ENCODE measurements at places on chromosomes 11 and 22.
A peak's percentile ranks its signal among the peaks of the same experiment; 100 is the strongest.

DNA sequence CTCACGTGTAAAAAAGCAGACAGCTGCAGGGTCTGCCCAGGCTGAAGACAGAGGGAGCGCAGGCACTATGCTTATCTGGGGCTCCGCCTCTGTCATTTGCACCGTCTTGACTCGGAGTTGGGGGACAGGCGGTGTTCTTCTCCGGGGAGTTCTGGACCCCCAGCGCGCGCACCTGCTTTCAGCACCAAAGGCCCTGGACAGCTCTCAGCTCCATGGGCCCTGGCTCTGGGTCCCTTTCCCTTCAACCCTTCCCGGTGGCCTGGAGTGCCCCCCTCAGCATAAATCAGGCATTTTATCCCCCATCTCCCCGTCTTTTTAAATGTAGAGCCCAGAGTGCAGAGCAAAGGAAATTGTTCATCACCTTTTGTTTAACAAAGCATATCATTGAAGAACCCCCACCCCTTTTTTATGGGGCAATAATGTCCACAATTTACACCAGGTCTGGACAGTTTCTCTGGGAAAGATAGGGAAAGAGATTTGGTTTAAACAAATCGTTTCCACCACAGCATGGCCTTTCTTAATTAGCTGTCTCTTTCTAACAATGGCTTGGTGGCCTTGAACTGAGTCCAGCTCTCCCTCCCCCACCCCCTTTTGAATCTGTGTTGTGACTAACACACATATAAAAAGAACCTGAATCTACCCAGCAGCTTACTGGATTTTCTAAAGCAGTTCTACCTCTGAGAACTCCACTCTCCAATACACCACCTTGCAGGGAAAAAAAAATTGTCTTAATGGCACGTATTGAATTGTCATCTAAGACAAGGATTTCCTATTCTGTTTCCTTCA, 1.7 kb downstream of the SEZ6L start:
- no peak for DNase-seq

DNA sequence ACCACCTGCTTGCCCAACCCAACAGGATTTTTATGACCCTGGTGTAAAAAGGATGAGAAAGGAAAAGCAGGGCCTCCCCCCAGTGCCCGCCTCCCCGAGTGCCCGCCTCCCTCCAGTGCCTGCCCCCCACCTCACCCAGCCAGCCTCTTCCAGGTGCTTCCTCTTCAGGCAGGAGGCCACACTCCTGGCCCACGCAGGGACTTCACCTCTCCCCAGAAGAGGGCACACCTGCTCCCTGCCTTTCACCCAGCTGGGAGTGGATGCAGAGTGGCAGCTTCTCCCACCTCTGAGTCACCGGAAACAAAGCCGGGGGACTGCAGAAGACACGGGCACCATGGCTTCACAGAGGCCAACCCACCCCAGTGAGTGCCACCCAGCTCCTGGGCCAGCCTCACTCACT, 16.1 kb downstream of the CPT1A start:
- DNase-seq = no peak

DNA sequence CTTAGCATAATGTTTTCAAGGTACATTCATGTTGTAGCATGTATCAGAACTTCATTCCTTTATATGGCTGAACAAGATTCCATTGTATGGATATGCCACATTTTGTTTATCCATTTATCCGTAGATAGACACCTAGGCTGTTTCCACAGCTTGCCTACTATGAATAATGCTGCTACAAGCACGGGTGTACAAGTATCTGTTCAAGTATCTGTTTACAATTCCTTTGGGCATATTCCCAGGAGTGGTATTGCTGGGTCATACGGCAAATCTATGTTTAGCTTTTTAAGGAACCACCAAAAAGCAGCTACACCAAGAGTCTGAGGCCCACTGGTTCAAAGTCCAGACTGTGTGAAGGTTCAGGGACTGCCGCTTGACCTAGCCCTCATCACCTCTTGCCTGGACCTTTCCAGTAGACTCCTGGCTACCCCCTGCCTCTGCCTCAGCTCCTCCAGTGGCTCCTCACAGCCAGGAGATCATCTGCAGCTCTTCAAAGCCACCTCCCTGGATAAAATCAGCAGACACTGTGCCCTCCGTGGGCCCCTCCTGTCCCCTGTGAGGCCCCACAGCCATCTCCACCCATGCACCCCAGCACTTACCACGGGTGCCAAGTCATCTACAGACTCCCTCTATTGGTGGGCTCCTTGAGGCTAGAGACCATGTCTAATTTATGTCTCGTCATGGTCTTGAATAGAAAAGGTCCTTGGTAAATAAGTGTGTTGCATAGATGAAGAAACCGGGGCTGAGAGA, 160.3 kb downstream of the MN1 start:
- DNase-seq = no peak

GRCh38 chr22:39616051-39616450, 45.5 kb downstream of the CACNA1I start:
- no peak for DNase-seq

GRCh38 chr11:2471048-2471803, 26.4 kb downstream of the KCNQ1 start:
- DNase-seq = no peak

DNA sequence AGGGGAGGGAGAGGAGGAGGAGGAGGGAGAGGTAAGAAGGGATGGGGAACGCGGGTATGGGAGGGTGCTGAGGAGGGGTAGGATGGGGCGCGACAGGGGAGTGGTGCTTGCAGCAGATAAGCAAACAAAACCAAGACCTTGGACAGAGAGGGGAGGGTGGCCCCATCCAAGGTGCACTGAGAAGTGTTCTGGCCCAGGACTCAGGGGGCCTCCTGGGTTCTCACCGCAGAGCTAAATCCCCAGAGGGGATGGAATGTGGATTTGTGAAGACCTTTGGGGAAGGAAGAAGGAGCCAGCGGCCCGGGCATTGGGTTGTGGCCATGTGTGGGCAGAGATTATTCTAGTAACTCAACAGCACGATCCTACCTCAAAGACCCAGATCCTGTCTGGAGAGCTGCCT, 90.9 kb upstream of the LINC01488 start:
- no peak for DNase-seq

GRCh38 chr11:111570796-111571195, 30.3 kb downstream of the LAYN start:
- no peak for DNase-seq

DNA sequence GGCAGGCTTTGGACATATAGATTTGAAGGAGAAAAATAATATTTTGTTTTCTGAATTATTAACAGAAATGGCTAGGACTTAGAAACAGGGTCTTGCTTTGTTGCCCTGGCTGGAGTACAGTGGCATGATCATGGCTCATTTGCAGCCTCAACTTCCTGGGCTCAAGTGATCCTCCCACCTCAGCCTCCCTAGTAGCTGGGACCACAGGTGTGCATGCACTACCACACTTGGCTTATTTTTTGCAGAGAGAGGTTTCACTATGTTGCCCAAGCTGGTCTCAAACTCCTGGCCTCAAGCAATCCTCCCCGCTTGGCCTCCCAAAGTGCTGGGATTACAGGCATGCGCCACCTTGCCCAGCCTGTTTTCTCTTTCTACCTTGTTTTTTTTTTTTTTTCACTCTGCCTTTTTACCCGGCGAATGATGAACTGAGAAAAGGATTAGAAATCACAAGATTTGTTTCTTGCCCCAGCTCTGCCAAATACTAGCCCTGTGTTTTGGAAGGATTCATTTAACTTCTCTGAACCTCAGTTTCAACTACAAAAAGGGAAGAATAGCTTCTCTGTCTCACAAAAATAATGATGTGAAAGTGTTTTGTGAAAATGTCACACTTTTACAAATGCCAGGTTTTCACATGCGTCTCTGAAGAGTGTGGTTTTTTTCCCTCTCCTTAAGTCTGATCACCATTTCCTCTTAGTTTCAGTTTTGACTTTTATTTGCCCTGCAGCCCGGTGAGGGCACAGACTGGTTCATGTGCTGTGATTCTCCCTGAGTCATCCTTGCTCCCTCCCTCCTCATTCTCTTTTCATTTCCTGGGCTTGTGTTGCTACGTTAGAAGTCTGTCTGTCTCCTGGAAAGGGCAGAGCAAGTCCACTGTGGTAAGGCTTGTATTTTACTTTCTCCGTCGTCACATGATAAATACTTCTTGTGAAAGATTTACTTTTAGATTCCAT, 67.7 kb downstream of the BCL2L13 start:
- peak; percentile 79 for DNase-seq

GRCh38 chr22:25942115-25942855, 200.3 kb downstream of the MYO18B start:
- DNase-seq = no peak

DNA sequence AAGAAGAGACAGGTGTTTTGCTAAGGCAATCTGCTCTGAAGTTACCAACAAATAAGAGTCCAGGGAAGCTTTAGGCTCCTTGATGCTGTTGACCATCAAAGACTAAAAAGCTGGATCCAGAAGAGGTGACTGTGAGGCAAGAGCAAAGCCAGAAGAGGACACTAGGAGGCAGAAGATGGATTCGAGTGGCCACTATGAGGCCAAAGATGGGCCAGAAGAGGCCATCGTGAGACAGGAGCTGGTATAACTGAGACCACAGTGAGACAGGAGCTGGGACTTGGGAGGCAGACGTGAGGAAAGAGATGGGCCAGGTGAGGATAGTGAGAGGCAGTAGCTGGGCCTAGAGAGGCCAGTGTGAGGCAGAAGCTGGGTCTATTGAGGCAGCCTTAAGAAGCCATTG, 37.7 kb downstream of the OR4C45 start:
- DNase-seq = no peak

DNA sequence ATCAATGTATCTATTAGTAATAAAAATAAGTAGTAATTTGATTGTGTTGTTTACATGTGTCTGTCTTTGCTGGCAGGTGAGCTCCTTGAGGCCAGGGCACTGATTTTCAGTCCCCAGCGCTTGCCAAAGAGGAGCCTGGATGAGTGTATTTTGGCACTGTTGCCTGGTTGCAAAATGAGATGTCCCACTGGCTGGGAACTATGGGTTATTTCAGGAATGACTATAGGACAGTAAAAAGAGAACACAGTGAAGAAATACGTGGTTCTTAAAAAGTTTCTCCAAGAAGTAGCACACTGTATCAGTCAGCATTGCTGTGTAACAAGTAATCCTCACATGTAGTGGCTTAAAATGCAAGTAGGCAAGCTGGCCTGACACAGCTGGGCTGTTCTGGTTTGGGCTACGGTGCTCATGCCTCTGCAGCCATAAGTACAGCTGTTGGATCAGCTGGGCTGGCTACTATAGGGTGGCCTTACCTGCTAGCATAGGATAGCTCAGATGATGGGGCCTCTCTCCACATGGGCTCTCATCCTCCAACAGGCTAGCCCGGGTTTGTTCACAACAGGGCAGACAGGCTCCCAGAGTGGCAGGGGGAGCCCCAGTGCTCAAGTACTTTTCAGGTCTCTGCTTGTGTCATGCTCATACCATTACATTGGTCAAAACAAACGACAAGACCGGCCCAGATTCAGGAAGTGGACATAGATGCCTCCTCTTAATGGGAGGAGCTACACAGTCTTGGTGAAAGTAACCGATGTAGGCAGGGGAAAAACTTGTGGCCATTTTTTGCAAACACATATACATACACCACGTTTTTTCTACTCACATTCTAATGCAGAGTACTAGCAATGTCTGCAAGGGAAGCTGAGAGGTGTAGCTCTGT, 399.1 kb downstream of the LARGE1 start:
- DNase-seq = no peak

- DNase-seq = no peak
Measured at GRCh38 chr11:73273222-73273895, 1.2 kb downstream of the P2RY6 start.

- no peak for DNase-seq
Measured at GRCh38 chr11:74646215-74646614, 53.8 kb downstream of the POLD3 start.

- DNase-seq = no peak
Measured at GRCh38 chr22:39361496-39361895, 11.7 kb downstream of the SYNGR1 start.

DNA sequence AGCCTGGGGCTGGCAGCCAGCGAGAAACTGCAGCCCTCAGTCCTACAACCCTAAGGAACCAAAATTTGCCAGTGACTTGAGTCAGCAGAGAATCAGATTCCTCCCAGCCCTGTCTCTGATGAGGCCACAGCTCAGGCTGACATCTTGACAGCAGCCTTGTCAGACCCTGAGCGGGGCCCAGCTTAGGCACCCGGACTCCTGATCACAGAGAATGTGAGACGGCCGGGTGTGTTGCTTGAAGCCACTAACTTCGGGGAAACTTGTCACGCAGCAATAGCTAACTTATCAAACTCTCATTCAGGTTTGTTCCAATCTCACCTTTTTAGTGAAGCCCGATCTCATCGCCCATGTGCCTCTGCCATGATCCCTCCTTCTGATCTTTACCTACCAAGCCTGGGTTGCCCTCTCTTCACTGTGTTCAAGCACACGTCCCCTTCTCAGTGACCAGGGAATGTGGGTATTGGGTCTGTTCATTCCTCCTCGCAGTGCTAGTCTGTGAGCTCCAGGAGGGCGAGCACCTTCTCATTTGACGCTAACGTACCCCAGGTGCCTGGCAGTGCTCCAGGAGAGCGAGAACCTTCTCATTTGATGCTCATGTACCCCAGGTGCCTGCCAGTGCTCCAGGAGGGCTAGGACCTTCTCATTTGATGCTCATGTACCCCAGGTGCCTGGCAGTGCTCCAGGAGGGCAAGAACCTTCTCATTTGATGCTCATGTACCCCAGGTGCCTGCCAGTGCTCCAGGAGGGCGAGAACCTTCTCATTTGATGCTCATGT, 280.7 kb downstream of the BRD1 start:
- no peak for DNase-seq

GRCh38 chr22:40922484-40923303, 28.5 kb upstream of the RBX1 start:
- peak; percentile 81 for DNase-seq

- DNase-seq = no peak
Measured at GRCh38 chr11:7381937-7382336, 103.4 kb upstream of the OLFML1 start.

- no peak for DNase-seq
Measured at GRCh38 chr11:130787973-130788570, 128.2 kb downstream of the SNX19 start.

- DNase-seq = no peak
Measured at GRCh38 chr11:104649002-104649401, 249.3 kb downstream of the CASP12 start.

DNA sequence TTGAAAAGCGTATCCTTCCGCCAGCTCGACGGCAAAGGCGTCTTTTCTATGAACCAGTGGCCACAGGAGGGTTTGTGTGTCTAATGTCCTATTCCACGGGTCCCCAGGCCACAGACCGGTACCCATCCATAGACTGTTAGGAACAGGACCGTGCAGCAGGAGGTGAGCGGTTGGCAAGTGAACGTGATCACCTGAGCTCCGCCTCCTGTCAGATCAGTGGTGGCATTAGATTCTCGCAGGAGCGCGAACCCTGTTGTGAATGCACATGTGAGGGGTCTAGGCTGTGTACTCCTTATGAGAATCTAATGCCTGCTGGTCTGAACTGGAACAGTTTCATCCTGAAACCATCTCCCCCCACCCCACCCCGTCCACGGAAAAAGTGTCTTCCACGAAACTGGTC, 62.7 kb upstream of the KCNQ1OT1 start:
- DNase-seq = no peak

- DNase-seq = no peak
Measured at GRCh38 chr11:116551576-116551975, 221.2 kb downstream of the BUD13 start.

DNA sequence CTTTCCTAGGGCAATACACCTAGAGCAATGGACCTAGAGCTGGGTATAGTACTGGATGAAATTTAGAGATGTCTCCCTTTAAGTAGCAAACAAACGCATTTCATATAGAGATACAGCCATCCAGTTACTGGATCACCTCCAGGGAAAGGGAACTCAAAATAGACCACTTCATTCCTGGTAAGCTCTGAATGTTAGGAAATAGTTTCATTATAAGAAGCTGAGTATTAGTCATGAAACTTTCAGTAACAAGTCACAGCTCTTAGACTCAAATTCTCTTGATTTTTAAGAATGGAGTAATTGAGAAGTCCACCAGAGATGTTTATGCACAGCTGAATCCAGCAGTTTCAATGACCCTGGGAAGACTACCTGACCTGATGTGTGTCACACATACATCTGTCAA, 221.9 kb downstream of the FAM76B start:
- DNase-seq = no peak
